Stimulated activated CD4-positive, alpha-beta T cell treated with anti-CD3 and anti-CD28 coated beads, Interleukin-12 subunit alpha, Interleukin-12 subunit beta, amount 100 ng/mL, for 4 hours (primary cell): ENCODE measurements at places on chromosomes 12 and 14.
A peak's percentile ranks its signal among the peaks of the same experiment; 100 is the strongest.

GRCh38 chr12:56634242-56634836 lies 4.2 kb upstream of the BAZ2A start:
- DNase-seq: peak; percentile 25

DNA sequence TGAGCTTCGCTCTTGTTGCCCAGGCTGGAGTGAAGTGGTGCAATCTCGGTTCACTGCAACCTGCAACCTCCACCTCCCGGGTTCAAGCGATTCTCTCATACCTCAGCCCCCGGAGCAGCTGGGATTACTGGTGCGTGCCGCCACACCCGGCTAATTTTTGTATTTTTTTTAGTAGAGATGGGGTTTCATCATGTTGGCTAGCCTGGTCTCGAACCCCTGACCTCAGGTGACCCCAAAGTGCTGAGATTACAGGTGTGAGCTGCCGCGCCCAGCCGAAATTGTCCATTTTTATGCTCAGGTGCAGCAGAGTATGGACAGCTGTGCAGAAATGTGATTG lies 19.2 kb upstream of the CYP46A1 start:
- no peak for DNase-seq

DNA sequence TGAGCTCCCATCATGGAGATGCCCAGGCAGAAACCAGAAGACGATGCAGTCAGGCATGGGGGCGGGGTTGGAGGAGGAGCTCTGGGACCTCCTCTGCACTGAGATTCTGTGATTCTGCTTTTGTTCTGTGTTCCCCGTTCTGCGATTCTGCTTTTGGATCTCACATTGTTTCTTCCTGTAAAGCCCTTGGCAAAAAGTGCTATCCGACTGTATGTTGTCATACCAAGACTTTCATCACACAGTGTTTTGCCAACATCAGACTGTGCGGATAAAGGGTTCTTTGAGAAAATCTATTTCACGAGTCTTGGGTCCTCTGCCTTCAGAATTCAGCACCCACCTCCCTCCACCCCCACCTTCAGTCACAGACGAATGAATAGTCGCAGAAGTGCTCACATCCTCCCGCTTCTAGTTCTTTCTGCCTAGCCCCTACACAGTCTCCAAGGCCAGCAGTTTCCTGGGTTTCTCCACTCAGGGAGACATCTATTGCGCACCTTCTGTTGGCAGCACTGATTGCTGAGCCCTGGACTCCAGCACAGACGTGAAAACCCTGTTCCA lies 24.7 kb upstream of the PWP1 start:
- no peak for DNase-seq

DNA sequence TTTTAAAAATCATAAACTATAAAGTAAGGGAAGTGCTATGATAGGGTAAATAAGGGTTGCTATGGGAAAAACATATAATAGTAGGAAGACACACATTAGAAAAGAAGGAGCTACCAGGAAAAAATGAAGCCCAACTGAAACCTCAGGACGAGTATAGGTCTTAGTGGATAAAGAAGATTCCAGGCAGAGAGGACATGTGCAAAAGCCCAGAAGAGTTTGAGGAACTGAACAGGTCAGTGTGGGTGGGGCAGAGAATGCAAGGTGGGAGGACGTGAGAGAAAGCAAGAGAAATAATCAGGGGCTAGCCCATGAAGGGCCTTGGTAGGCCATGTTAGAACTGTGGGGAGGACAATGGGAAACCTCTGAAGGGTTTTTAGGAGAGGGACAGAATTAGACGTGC lies 109.5 kb downstream of the DENND5B start:
- DNase-seq: no peak

DNA sequence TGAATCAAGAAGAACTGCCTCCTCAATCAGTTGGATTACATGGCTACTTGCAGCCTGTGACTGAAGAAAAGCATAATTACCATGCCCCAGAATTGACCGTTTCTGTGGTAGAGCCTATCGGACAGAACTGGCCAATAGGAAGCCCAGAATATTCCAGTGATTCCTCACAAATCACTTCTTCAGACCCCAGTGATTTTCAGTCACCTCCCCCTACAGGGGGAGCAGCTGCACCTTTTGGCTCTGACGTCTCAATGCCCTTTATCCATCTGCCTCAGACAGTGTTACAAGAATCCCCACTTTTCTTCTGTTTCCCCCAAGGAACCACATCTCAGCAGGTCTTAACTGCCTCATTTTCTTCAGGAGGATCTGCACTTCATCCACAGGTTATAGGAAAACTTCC lies 80.8 kb downstream of the RAD52 start:
- no peak for DNase-seq

DNA sequence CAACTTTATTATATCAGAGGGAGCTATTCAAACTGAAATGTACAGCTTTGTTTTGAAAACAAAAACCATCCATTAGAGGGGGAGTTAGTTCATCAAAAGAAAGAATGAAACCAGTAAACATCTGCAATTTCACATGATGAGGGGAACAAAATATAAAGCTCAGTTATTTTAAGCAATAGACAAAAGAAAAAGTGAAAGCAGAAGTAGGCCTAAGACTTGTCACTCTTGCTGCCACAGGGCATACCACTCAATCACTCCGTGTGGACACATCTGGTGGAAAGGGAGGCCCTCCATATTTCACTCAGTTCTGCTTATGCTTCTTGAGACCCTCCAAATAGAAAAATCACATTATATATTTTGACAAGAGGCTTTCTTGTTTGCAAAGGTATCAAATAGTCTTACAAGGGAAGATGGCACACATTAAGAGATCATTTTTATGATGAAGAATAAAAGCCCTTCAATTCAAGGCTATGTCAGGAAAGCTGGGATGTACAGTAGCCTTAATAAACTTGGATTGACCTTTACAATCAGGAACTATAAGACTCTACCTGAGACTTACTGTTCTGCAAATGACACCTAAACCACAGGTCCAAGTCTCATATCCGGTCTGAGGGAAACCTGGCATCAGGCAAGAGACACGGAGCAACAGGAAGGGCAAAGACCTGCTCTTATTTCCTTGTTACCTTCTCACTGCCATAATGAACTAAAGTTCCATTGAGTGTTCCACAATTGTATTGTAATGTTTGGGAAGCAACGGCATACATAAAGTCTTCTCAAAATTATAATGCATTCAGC lies 222.5 kb upstream of the GRIP1 start:
- no peak for DNase-seq

DNA sequence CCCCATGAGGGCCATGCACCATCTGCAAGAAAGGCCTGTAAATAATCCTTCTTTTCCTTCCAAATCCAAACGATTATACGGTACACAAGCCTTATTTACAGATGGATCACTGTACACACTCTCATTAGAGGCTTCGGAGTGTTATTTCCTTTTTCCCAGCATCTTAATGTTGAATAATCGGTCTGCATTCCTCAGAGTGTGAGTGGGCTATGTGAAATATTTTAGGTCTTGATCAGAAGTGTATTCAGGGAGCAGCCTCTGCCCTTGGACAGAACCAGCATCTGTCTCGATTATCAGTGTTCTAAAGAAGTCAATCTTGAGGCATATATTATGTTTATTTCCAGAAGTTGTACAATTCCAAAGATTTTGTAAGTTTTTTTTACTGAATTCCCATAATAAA lies 340.6 kb downstream of the SEC23A start:
- no peak for DNase-seq

DNA sequence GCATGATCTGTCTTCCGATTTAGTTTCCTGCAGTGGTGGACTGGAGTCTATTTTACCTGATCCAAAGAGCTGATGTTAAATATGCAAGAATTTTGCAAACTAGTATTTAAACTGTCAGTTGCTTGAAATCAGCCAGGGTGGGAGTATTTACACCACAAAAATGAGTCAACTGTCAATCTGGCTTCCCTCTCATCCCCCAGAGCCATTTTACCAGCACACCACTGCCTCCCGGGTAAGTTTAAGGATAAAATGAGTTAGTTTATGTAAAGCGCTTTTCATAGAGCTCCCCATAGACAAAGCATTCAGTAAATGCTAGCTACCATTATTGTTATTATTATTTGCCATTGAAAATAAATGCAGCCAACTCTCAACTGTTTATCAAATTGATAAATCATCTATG lies 106.3 kb upstream of the FRMD6 start:
- DNase-seq: no peak

DNA sequence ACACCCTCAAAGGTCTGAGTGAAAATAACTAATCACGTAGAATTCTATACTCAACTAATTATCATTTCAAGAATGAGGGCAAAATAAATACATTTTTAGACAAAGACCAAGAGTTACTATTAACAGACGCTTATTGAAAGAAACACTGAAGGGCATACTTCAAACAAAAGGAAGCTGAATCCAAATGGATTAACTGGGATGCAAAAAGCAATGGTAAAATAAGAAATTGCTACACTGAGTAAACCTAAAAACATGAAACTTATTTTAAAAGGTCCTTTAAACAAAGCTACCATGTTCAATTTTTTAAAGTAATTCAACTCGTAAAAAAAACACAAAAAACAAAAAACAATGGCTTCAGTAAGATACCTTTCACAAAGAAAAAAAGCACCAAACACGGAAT lies 28.2 kb downstream of the LRP6 start:
- no peak for DNase-seq

GRCh38 chr14:40129159-40129558 lies 696.9 kb upstream of the FBXO33 start:
- DNase-seq: no peak

DNA sequence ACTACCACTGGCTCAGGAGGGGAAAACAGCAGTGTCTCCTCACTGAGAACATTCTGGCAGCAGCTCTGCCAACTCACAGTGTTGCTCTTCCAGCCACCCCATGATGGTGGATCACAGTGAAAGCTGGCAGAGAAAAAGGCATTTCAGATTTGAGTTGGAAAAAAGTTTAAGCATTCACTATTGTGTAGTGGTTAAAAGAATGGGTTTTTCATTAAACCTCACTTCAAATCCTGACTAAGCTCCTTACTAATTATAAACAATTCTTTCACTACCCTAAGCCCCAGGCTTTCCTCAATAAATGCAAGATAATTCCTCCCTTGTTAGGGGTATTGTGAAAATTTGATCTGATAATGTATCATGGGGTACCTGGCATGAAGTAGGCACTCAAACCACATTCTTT lies 518.1 kb downstream of the SNAPC1 start:
- DNase-seq: no peak

- DNase-seq: no peak
These were observed 1.0 kb upstream of the ADCY6 start for GRCh38 chr12:48789858-48790326.

DNA sequence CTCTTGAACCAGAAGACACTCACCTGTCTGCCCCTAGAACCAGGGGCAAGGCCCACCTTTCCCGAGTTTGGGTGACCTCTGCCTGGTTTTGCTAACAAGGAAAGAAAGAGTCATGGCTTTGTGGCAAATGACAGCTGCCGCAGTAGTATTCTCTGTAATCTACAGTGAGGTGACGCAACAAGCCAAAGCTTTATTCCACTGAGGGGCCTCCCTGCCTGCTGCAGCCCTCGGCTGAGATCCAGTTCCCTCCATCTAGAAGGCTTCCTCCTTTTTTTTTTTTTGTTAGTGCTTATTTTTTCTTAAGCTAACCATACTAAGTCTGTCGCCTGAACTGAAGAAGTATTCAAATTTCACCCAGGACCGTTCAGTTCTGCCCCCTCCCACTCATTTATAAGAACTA lies 142.3 kb upstream of the TMCC3 start:
- DNase-seq: no peak

GRCh38 chr14:69685218-69685616 lies 73.8 kb downstream of the SUSD6 start:
- DNase-seq: peak; percentile 50

DNA sequence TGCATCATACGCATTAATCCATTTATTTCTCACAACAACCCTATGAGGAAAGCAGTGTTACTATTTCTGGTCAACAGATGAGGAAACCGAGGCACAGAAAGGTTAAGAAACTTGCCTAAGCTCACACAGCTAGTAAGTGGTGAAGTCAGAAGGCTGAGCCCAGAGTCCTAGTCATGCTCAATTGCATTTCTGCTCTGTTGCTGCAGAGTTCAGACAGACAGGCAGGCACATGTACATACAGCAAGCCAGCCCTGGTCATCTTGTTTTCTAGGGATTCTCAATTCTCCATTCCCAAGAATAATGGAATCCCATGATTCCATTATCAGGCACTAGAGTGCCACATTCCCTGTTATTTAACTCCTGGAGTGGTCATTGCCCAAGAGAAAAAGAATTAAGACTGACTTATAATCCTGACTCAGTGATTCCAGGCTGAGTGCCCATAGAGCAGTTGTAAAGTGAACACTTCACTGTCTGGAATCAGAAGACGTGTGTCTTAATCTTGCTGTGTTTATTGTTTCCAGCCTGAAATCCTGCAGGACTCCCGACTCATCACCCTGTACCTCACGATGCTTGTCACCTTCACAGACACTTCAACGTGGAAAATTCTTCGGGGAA lies 10.7 kb downstream of the UBE3B start:
- DNase-seq: no peak

GRCh38 chr12:50403001-50403440 lies 2.3 kb downstream of the LARP4 start:
- DNase-seq: no peak

DNA sequence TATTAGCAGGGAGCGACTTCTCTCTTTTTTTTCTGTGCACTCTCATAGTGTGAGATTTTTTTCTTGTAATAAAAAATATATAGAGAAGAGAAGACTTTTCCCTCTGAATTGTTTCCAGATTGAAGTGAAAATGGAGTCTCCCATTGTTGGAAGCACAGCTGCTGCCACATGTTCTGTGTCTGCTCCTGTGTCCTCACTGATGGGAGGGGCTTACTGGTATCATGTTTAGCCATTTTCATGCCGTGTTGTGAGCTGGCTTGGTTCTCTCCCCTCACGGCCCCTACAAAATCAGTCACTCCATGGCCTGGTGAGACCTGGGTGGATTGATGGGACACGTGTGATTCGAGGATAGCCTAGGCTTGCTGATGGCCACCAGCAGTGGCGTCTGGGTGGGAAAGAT lies 379.7 kb upstream of the DDHD1 start:
- DNase-seq: no peak

DNA sequence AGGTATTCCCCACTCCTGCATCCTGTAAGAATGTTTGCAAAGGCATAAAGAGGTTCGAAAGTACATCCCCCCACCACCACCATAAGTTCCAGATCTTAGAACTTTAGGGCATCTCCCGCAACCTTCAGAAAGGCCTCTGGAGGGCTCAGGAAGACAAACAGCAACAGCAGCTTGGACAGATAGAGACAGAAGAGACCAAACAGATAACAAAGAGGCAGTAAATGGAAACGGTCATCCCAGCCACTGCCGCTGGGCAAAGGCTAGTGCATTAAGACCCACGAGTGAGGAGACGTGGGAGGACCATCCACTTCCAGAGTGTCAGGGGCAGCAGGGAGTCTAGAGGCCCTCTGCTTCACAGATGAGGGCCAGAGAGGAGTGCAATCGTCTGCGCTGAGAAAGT lies 124.3 kb downstream of the CRACR2A start:
- no peak for DNase-seq

DNA sequence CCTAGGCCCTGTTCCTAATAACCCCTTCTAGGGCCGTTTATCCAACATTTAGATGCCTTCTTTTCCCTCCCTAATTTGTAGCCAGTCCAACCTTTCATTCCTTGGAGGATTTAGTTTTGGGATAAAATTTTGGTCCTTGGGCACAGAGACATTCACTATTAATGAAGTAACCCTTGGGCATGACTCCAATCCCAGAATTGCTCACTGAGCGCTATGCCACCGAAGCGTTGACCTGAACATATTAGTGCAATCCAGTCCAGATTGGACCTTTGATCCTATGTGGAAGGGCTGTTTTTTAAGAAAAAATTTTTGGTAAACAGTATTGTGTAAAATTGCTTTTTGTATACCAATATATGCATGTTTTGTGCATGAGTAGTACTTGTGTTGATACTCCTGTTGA lies 10.0 kb downstream of the DACT1 start:
- DNase-seq: no peak
